NCI-H460 (cell line): ENCODE measurements at places on chromosomes 4 and X.

GRCh38 chr4:182827166-182827565 lies 90.0 kb downstream of the DCTD start:
- DNase-seq, result no peak

DNA sequence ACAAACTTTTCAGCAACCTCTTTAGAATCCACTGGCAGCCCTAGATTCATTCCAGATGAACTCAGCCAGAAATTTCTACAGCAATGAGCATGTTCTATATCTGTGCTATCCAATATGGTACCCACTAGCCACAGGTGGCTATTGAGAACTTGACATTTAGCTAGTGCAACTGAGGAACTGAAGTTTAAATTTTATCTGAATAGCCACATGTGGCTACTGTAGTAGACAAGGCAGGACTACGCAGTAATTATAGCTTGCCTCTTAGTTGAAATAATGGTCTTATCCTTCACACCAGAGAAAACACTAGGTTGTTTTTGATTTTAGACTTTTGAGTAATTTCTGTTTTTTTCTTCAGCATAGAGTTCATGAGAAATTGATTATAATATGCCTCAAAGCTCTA lies 2.6 kb upstream of the TCEANC start:
- no peak for DNase-seq

DNA sequence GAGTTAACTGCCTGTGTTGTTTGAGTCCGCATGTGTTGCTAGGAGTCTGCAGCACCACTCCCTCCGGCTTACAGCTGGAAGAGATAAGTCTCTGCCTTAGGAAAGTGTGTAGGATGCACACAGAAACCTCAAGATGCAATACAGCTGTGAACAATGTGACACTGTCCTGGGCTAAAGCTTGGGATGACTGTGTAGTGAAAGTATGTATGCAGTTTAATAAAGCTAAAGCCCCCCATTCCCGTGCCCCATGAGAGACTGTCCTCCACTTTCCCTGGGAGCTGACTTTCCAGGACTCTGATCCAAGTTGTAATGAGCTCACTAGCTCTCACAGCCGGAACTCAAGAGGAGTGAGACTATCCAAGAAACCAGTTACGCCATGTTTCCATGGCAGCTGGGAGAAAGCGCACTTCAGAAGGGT lies 156.6 kb upstream of the FTHL17 start:
- DNase-seq, result no peak

DNA sequence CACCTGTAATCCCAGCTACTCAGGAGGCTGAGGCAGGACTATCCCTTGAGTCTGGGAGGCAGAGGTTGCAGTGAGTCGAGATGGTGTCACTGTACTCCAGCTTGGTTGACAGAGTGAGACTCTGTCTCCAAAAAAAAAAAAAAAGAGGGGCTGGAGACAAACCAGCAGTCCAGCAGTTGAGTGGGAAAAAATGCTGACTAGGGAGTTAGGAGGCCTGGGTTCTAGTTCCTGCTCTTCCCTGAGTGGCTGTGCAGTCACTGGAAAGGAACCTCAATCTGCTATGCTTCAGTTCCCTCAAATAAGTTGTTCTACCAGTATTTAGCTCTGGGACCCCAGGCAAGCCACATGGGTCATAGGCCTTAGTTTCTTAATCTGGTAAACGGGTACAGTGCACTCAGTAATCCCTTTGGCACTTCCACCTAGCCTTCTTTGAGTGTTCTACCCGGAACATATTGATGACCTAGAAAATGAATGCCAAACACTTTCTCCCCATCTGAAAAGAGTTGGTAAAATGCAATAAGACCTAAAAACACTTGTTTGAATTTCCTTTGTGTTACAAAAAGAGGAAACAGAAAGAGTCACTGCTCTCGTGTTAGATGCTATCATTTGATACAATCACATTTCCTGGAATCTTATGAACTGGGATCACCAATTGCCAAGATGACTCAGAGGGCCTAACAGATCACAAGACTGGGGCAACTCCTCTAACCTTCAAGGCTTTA lies 99.3 kb upstream of the EGFL6 start:
- no peak for DNase-seq

GRCh38 chr4:131644619-131645018 lies 1504.5 kb upstream of the PCDH10 start:
- DNase-seq, result no peak

DNA sequence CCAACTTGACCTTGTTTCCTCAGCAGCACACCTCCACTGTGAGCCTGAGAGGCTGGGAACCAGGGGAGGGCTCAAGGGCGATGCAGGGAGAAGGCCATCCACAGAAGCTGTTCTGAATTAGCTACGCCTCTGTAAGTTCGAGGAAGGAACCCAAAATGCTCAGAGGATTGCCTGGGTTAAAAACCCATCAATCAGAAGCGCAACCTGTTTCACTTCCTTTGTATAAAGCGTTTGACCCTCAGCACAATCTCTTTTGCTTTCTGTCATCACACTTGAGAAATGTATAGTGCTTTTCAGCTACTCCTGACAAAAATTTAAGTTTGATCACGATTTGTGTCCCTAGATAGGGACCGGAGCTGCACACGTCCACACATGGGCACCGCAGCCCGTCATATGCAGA lies 48.0 kb upstream of the MAP3K15 start:
- DNase-seq, result no peak

- DNase-seq, result no peak
These were observed 15.4 kb downstream of the TSPAN5 start for GRCh38 chr4:98642991-98643426.

DNA sequence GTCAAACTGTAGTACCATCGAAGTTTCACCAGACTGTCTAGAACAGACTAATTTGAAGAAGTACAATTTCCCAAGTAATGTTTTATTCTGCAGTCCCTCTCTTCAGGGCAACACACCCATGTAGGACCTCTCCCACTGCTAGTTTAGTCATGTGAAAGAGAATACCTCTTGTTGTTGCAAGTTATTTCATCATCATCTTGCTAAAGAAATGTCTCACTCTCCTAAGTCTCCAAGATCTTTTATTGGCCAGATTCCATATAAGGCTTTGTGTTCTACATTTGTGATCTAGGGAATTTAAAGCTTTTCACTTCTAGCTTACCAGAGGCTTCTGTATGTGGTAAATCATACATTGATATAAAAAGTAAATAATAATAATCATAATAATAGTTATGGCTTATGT lies 745.3 kb upstream of the MAGEB2 start:
- DNase-seq, result peak; percentile 54

DNA sequence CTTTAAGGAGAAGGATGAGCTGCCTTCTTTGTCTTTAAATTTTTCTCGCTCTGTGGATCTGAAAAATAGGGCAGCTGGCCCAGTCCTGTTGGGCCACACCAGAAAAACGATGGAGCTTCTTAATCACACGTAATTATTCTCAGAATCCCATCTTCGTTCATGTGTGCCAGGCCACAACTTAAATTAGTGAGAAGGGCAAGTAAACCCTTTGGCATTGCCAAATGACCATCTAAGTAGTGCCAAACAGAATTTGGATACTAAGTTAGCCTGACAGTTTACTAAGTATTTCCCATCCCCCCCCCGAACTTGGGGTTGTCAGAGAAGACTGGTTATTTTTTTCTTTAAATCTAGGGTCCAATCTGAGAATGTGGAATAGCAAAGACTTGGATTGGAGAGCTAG lies 62.0 kb downstream of the CASP3 start:
- DNase-seq, result no peak

DNA sequence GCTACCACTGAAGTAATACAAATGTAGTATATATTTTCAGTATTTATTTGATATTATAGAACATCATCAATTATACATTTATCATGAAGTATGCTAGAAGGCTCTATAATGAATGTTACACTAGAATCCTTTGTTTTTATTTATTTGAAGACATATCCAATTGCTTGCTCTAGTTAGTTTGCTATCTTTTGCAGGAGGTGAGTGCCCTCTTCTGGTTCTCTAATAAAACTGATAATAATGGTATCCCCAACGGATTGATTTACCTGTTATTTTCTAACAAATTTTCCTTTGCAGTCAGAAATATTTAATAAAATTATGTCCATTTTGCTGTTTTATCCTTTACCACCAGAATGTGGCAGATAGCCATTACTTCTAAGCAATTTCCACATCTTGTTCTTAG lies 274.3 kb upstream of the TACR3 start:
- DNase-seq, result peak; percentile 9

DNA sequence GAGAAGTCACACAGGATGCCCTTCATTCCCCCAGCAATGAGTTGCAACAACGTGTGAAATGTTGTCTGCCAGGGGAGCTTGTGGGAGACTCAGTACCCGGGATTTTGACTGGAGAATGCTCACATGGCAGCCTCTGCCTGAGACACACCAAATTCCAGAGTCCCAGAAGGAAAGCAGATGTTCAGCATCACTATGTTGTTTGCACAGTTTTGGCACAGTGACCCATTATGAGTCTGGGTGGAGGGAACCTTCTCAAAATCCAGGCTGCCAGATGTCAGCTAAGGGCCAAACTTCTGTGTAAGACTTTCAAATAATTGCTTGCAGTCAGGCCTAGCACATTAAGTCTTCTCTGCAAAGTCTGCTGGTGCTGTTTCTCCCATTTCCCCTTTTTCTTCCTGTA lies 1029.7 kb upstream of the TENM3 start:
- no peak for DNase-seq

DNA sequence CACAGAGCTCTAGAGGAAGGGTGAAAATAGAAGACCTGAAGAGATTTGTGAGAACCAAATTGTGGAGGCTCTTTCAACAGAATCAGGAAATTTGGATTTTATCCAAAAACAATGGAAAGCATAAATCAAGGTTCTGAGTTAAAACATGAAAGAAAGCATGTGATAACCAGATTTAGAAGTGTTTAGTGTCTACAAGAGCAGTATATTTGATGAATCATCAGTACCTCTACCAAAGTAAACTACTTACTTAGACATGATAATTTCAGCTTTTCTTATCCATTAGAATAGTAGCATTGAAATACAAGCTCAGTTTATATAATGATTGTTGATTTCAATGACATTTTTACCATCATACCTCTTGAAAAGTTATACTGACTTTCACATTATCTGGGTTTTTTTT lies 25.9 kb upstream of the INTU start:
- no peak for DNase-seq

- no peak for DNase-seq
These were observed 12.3 kb upstream of the GRIA3 start for GRCh38 chrX:123171781-123172180.

DNA sequence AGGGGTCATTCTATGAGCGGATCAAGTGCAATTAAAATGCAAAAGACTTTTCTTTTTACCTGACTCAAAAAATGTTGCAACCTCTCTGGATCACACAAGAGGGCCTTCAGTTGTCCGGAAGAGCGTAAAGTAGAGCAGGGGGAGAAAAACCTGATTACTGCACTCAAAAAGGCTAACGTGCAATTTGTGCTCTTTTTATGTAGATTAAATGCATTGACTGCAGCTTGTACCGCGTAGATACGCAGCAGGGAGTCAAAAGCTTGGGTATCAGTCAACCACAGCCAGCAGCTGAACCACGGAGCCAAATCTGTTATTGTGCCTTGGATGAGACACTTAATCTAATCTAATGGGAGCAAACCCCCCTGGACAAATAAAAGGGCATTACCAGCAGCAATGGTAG lies 107.3 kb upstream of the RAI2 start:
- DNase-seq, result no peak

DNA sequence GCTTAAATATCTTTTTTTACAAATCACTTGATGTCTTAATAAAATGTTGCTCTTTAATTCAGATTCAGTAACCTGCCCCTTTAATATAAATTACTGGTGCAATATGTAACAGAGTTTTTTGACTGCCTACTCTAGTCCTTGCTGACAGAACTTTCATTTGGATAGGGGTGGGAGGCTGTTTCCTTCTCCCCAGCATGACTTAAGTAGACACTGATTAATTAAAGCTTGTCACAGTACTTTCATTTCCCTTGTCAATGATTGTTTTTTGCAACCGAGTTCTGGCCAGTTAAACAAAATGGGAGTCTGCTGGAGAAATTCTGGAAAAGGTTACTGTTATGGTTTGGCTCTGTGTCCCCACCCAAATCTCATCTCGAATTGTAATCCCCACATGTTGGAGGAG lies 37.3 kb upstream of the BBS12 start:
- no peak for DNase-seq

- no peak for DNase-seq
These were observed 32.0 kb downstream of the LIMCH1 start for GRCh38 chr4:41569961-41570360.

DNA sequence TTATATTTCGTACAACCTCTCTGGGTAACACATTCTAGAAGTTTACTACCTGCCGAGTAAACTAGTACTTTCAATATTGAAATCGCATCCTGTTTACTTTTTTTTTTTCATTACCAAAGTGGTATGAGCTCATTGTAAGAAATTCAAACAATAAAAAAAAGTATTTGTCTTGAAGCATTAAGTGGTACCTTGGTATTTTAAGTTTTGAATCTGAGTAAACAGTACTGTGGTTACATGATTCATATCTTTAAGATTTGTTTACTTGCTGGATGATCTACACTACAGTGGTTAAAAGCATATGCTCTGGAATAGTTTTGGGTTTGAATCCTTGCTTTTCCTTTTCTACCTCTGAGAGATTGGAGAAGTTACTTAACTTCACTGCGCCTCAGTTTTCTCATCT lies 3.8 kb upstream of the MMGT1 start:
- no peak for DNase-seq

- DNase-seq, result no peak
These were observed 107.8 kb downstream of the TNIP2 start for GRCh38 chr4:2648159-2648814.

DNA sequence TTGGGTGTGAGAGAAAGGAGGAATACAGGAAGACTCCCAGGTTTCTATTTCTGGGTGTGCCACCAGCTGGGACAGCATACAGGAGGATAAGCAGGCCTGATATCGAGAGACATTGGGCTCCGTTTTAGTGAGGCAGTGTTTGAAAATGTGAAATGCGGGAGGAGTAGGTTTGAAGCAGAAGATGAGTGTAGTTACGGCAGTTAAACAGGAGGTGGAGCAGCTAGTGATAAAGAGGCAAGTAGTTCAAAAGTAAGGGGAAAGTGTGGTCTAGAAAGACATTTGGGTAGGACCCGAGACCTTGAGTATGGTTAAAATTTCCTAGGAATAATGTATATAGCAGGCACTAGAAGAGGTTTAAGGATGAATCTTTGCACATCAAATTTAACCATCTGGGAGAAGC lies 42.4 kb downstream of the DCUN1D4 start:
- no peak for DNase-seq

GRCh38 chr4:128769011-128769410 lies 40.5 kb upstream of the JADE1 start:
- DNase-seq, result no peak

DNA sequence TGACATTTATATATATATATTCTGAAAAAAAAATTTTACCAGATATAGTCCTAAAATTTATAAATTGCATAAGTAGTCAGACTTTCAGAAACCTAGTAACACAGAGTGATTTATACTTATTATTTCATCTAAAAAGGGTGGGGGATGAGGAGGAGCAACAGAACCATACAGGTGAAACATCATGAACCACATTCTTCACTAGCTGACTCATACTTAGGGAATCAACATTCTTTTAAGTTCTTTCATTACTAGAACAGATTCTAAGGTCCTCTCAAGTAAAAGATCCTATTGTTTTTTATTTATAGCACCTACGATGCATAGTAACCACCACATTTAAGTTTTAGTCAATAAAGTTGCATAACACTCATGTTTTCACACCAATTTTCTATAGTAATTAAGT lies 166.1 kb downstream of the LRBA start:
- no peak for DNase-seq

GRCh38 chr4:176840166-176840565 lies 47.4 kb upstream of the VEGFC start:
- DNase-seq, result no peak

- no peak for DNase-seq
These were observed 1.1 kb downstream of the RAB39B start for GRCh38 chrX:155262970-155263754.
